Left cardiac atrium (tissue), 4 donors: ENCODE measurements at places on chromosomes 7 and 10.

DNA sequence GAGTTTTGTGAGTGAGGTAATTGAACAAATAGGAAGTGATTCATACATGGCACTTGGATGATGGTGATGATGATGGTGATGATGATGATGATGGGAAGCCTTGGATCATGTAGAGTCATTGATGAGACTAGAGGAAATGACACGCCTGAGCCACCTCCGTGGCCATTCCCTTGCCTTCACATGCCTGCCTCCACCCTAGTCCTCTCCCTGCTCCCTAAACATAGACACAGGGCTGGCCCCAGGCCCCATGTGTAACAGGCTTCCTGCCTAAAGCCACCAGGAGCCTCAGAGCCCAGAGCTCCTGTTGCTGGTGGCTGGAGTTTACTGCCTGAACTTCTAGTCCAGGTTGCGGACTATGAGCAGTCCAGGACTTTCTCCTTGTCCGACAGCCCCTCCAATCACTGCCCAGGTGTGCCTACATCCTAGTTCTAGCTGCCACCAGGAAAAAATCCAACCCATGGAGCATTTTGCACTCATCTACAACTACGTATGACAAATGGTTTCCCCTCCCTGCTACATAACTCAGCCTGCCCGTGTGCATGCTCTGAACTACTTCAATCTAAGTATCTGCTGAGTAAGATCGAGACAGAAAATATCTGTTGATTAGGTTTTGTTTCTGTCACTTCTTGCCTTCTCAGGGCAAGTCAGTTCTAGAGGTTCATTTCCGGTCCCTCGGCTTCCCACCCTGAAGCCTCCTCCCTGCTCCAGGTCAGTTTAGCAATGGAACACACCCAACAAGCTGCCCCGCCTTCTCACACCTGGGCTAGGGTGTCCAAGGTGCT is 35.5 kb upstream of the KDM7A start:
- no peak for DNase-seq

DNA sequence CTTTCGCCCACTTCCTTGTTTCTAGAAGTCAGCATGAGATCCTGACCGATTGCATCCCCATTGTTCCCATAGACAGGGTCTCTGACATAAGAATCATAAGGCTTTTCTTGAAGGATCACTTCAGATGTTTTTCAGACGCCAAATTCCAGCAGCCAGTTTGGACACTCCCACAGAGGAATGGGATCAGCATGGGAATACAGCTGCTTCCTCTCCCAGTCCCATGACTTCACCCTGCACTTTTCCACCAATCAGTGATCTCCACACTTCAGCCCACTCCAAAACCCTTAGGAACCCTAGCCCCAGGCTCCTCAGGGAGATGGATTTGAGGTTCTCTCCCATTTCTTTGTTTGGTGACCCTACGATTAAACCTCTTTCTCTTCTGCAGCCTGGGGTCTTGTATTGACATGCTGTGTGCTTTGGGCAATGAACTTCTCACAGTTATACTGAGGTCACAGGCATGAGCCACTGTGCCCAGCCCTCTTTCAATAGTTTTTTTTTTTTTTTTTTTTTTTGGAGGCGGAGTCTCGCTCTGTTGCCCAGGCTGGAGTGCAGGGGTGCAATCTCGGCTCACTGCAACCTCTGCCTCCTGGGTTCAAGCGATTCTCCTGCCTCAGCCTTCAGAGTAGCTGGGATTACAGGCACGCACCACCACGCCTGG is 52.8 kb upstream of the CHST3 start:
- DNase-seq, result no peak

- DNase-seq, result no peak
Observed at GRCh38 chr7:80476035-80476434, 35.8 kb downstream of the GNAT3 start.

DNA sequence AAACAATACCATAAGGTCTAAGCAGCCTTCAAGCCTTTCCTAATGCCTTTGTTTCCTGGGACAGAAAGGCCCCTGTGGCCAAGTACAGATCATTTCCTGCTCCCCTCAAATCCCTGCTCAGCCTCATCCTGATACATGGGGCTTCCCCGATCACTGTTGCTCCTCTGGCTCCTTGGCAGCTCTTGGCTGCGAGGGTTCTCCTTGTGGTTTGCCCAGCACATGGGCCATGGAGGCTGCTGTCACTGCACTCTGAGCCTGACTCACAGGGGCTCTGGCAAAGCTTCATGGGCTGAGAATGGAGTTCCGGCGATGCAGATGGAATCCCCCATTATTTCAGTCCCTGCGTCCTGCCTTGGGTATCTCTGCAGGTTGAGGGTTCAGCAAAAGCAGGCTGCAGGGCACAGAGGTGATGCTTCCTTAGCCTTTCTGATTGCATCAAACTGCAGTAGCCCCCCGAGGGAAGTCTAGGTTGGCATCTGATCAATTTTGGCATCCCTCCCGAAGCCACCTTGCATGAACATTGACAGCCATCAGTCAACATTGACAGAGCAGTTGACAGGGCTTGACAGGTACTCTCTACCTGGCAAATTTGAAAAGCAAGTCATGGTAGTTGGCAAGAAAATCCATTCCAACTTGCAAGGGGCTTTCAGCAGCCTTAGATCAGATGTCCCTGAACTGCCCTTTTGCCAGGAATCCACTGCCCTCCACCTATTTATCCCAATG is 168.6 kb downstream of the GFRA1 start:
- DNase-seq, result no peak
